ENCODE measurements at places on chromosomes 4 and X. TPM values are rescaled to one million over a fixed set of nuclear protein-coding genes. Genes with fewer than 3 reads are reported as not detected.
A peak's percentile ranks its signal among the peaks of the same experiment; 100 is the strongest.

RNF212 gene
- total RNA-seq: 1.3 TPM

DNA sequence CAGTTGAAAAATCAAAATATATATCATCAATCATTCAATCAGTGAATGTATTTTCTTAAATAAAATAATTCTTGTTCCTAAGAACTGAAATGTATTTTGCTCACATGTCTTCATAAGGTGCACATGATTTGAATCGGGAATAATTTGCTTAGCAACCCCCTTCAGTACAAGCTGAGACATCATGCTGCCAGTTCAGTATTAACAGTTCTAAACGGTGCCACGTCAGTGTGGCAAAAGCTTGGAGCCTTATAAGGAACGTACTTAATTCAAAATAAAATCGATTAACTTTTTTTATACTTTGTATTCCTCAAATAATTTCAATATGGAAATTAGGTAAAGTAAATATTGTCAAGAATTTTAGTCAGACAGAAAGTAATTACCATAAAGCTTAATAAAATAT lies 287.9 kb downstream of the CCSER1 start:
- no peak overlapping the region for H3K4me3 ChIP-seq
- no peak for DNase-seq
- no peaks in the 10 kb centered on the region for H3K4me1 ChIP-seq
- H3K36me3 ChIP-seq: no peaks in the 10 kb centered on the region

DNA sequence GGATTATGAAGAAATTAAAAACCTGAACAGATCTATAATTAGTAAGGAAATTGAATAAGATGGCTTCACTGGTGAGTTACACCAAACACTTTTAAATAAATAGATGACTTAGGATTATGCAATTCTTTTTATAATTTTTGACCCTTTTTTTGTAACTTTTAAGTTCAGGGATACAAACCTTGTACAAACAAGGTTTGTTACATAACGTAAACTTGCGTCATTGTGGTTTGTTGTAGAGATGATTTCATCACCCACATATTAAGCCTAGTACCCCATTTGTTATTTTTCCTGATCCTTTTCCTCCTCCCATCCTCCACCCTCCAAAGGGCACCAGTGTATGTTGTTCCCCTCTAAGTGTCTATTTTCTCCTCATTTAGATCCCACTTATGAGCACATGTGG lies 75.7 kb downstream of the CPEB2 start:
- DNase-seq: no peak
- H3K27me3 ChIP-seq: no peaks in the 10 kb centered on the region
- no peak overlapping the region for H3K4me3 ChIP-seq
- peak overlapping the region; percentile 2 for H3K27ac ChIP-seq
- no peaks in the 10 kb centered on the region for H3K36me3 ChIP-seq
- no peaks in the 10 kb centered on the region for H3K4me1 ChIP-seq

TMSB15B gene
- not detected for total RNA-seq

- H3K4me3 ChIP-seq: no peak overlapping the region
- DNase-seq: no peak
- no peak overlapping the region for H3K27ac ChIP-seq
- H3K4me1 ChIP-seq: no peaks in the 10 kb centered on the region
- H3K27me3 ChIP-seq: no peaks in the 10 kb centered on the region
- H3K36me3 ChIP-seq: no peaks in the 10 kb centered on the region
These were observed 118.2 kb downstream of the GPR143 start for GRCh38 chrX:9647431-9647830.

DNA sequence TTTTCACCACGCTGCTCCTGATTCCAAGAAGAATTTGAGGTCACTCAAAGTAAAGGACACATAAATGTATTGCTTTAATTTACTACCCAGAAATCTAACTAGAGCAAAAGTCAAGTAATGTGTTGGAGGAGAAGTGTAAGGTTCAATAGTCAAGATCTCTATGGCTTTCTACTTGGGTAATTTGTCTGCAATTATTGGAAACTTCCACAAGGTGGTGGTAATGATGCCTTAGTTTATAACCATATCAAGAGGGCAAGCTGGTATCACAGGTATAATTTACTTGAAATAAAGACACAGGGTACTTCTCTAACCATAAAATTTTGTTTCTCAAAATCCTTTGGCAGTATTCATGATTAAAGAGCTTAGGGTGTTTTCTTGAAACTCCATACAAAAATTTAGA lies 10.2 kb upstream of the GRIA3 start:
- H3K4me3 ChIP-seq: no peak overlapping the region
- no peak overlapping the region for H3K27ac ChIP-seq
- no peaks in the 10 kb centered on the region for H3K27me3 ChIP-seq
- no peaks in the 10 kb centered on the region for H3K36me3 ChIP-seq
- no peaks in the 10 kb centered on the region for H3K4me1 ChIP-seq

- no peak for DNase-seq
- H3K27ac ChIP-seq: no peak overlapping the region
- no peaks in the 10 kb centered on the region for H3K27me3 ChIP-seq
These were observed 67.4 kb downstream of the AFF2 start for GRCh38 chrX:148567779-148568178.

DNA sequence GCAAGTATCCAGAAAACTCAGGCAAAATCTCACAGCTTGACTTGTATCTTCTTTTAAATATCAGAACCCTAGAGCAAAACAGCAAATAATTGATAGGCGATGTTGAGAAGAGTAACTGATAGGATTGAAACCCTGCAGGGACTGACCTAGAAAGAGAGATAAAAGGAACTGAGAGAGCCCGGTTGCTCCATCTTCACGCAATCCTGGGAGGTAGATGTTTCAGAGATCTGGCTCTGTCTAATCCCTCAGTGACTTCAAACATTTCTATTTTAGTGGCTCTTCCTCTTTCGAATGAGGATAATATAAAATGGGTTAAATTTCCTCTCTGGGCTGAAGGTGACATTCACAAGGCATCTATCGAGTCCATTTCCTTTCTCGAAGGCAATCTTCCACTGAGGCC lies 39.3 kb upstream of the RPL34 start:
- no peaks in the 10 kb centered on the region for H3K27me3 ChIP-seq
- no peak overlapping the region for H3K27ac ChIP-seq
- H3K36me3 ChIP-seq: no peaks in the 10 kb centered on the region
- no peaks in the 10 kb centered on the region for H3K4me1 ChIP-seq
- DNase-seq: no peak
